ENCODE measurements at places on chromosomes 1 and 21.

GRCh38 chr1:9845914-9846313 lies 22.1 kb upstream of the CLSTN1 start:
- DNase-seq: no peak

DNA sequence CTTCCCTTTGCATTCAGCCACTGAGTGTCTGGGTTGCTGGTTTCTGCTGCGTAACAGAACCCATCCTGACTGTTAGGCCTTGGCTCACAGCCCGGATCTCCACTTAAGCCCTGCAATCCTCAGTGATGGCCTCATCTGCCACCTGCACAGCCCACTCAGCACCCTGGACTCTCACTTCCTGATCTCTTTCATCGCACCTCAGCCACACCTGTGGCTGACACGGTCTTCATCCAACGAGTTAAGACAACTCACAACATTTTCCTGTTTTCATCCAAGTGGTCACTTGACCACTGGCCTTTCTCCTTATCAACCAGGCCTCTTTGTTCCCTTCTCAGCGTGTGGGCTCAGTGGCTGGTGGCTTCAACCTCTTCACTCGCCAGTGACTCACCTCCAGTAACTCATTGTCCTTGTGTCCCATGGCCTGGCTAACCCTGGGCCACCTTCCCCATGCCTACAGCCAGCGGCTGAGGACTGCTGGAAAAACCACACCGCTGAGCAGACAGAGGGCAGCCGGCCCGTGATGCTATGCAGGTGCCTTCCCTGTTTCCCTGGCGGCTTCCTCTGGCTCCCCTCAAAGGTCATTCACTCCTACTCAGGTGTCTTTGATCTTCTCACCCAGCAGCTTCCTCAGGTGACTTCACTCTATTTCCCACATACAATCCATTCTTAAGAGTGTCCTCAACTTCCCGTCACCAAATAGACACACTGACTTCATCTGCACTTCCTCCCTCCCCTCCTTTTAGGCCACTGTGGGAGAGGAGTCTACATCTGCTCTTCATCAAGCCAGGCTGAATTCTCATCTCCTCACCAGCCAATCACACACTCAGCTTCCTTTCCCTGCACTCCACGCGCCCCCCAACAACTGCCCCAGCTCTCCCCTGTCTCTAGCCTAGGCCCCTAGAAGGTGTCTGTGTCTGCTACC lies 19.9 kb upstream of the EDN2 start:
- DNase-seq: no peak

GRCh38 chr1:115063228-115063901 lies 25.9 kb downstream of the TSPAN2 start:
- DNase-seq: peak; percentile 15

DNA sequence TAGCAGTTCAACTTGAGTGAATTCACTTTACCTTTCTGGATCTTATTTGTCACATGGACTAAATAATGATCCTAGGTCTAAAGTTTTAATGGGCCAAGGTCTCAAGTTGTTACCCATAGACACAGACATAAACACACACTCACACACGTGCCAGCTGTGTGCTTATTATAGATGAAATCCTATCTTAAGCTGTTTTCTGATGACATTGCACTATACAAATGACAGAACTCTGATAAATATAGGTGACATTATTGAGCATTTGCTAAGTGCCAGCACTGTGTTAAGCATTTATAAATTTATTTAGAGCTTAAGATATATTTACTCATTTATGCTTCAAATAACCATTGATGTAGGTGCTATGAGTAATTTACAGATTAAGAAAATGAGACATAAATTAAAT lies 474.4 kb upstream of the NR5A2 start:
- DNase-seq: no peak

DNA sequence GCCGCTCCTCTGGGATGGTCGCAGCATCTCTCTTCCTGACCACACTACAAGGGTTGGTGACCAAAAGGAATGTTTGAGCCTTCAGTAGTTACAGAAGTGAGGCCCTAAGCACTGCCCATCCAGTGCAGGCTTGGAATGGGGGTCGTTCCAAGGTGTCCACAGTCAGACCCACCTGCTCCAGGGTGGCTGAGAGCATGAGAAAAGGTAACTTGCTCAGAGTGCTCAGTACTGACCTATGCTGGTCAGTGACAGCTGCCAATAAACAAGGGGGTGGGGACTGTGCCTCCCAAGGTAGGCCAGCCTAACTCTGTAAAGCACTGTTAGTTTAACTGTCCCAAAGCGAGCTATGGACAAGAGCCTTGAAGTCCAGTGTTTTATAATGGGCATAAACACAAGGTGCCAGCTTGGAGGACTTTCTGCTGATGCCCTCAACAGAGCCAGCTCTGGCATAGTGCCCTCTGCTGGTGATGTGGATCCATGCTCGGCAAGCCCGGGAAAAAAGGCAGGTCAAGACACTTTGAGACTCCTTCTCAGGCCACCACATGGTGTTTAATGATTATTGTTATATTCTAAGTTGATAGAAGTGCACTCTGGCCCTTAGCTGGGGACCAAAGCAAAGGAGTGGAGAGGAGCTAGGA lies 78.1 kb upstream of the DNAH14 start:
- peak; percentile 11 for DNase-seq

DNA sequence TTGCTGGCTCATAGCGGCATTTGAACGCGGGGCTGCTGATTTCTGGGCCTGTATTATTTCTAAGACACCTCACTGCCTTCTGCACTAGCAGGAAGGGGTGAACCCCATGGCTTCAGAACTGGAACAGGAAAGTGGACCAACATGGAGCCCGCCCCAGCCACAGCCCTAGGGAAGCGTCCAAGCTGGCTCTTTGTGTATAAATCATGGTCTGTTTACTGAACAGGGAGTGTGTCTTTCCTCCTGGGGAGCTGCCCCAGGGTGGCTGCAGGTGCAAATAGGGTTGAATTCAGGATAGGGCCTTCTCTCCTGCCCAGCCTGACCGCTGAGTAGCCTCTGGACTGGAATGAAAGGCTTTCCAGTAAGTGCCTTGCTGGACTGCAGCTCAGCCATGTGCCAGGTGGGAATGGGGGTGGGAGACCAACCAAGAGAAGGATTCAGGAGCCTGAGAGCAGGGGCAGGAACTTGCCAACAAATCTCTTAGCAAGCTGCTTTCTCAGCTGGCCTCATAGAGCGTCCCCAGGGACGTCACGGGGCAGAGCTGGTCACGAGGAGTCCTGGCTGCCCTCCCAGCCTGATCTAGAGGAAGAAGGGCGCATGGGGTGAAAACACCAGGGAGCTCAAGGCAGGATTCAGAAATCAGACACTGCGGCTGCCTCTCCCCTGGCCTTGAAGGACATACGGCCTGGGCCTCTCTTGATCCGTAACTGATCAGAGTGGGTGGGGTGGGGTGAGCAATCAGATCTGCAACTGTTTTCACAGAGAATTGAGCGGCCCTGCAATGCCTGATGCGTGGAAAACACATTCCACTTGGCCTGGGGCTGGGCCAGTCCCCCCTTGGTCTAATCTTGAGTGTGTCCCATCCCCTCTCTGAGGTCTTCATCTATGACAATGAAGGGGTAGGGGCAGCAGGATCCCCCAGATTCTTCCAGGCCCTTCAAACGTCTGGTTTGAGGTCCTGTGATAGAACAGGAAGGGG lies 56.5 kb upstream of the SELENON start:
- DNase-seq: no peak

- no peak for DNase-seq
These were observed 5.5 kb downstream of the PPOX start for GRCh38 chr1:161171696-161172095.

- DNase-seq: no peak
These were observed 32.8 kb upstream of the IL19 start for GRCh38 chr1:206737729-206738201.

- no peak for DNase-seq
These were observed 42.7 kb downstream of the EIF2D start for GRCh38 chr1:206569556-206569955.

GRCh38 chr1:110480356-110481096 lies 29.6 kb downstream of the PROK1 start:
- no peak for DNase-seq

GRCh38 chr1:170929835-170930554 lies 5.3 kb upstream of the MROH9 start:
- no peak for DNase-seq

GRCh38 chr1:196142111-196142640 lies 466.1 kb downstream of the KCNT2 start:
- no peak for DNase-seq

DNA sequence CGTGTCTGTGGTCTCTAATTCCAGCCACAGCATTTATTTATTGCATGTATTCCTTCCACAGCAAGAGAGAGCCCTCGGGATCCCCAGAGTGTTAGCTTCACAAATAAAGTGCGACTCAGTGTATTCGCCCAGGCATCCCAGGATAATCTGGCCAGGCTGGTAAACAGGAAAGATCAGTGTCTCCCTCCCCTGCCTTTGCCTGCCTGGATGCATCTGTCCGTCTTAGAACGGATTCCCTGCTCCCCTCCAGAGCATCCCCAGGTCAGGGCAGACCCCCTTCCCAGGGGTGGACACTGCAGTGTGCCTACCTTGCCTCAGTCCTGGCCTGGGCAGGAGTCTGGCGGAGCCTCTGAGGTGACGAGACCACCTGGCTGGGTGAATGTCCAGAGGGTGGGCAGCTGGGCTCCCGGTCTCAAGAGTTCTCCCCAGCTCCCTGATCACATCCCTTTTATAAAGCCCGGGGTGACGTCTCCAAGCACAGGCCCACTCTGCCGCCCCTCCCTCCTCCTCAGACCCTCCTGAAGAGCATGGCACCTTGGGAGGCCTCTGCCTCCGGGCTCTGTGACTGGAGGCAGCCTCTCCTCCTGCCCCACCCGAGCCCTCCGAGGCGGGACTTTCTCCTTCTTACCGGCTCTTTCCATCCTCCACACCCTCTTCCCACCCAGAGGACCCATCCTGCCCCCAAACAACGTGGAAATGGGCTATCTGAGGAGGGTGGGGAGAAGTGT lies at the start of gene KISS1:
Gene KISS1 (minus strand): TSS at position 424 of the 728 bp plus-strand sequence. CDS start 3,615 bp downstream, outside the sequence.
- no peak for DNase-seq

- no peak for DNase-seq
These were observed 120.6 kb downstream of the CACNA1E start for GRCh38 chr1:181603735-181604410.

- DNase-seq: peak; percentile 9
These were observed 4.8 kb downstream of the ATP1A1 start for GRCh38 chr1:116377541-116378529.

GRCh38 chr1:175976865-175977642 lies 230.0 kb downstream of the COP1 start:
- no peak for DNase-seq

DNA sequence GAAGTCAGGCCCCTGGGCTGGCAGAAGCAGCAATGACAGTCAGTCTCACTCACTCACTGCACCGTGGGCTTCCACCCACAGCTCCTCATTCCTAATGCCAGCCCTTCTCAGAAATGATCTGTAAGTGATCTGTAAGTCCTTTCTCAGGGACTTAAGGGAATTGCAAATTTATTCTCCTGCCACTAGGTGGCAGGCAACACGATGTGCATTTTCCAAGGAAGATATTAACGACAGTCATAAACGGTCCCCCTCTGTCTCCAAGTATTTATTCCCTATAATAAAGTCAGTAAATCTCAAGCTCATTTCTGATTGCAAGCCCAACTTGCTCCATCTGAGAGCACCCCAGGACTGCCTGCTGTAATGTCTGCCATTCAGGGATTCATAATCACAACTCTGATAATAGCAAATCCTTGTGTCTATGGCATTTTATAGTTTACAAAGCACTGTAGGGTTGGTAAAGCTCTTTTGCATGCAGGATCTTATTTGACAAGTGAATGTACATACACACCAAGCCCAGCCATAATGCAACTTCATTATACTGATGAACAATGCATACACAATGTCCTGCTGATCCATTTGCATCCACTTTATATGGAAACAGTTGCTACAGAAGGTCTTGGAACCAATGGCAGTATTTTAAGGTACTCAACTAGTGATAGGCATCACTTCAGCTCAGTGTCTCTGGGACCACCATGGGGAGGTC lies 380.5 kb upstream of the CAMK1G start:
- no peak for DNase-seq

DNA sequence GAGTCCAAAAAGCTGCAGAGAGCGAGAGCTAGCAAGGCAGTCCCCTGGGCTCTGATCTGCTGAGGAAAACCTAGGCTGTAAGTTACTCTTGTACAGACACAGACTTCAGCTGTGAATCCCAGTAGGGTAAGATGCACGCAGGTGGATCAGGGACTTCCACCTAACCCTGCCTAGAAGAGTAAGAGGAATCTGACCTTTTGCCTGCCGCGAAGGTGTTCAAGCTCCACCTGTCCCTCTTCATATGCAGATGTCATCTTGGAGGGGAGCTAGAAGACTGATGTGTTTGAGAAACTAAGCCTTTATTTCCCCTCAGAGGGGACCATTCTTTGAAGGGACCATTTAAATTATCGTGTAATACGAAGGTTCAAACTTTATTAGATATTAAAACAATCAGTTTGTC lies 108.6 kb upstream of the USP24 start:
- no peak for DNase-seq

DNA sequence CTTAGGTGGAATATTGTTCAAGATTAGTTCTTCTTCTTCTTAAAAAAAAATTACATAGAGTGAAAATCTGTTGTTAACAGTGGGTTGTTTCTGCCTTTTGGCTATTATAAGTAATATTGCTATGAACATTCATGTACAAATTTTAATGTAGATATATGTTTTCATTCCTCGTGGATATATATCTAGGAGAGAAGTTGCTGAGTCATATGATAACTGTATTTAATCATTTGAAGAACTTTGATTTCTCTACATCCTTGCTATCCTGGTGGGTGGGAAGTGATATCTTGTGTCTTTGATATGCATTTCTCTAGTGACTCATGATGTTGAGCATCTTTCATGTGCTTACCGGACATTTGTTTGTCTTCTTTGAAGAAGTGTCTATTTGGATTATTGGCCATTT lies 29.9 kb downstream of the MAST2 start:
- no peak for DNase-seq

DNA sequence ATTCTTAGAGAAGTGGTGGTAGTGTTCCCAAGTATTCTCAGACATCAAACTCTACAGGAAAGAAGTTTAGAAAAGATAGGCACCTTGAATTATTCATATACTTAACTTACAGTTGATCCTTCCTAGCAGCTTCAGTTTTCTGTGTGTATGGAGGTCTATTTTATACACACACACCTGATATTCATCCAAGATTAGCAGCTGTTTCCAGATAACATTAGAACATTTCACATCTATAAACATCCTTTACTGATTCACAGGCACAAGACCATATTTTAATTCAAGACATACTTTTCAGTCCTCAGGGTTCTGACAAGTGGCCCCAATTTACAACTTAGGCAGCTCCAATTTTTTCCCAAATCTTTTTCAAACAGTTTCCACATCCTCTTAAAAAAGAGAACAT lies 287.8 kb upstream of the USP25 start:
- no peak for DNase-seq

- DNase-seq: no peak
These were observed 8.8 kb upstream of the PEAR1 start for GRCh38 chr1:156884560-156885184.

All from stimulated activated CD8-positive, alpha-beta memory T cell treated with anti-CD3 and anti-CD28 coated beads, Interleukin-15, amount 100 ng/mL, for 48 hours (primary cell).